T47D (cell line): ENCODE measurements at places on chromosomes 12 and 14.
A peak's percentile ranks its signal among the peaks of the same experiment; 100 is the strongest.

DNA sequence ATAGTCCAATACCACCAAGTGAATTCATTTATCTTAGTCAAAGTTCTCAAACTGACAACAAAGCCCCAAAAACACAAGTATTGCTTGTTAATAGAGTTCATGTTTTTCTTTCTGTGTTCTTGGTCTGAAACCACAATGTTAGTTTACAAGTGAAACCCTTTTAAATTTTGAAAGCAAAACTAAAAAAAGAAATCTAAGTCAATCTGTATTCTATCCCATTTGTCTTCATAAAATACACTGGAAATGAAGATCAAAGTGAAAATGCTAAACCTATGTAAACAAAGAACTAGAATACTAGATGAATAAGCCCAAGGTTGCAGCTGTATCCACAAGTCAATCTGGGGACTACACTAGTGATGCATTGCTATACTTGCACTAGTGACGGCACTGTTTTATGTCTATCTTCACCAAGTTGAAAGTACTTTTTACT is 10.4 kb downstream of the MAP4K5 start:
- no peak for DNase-seq

DNA sequence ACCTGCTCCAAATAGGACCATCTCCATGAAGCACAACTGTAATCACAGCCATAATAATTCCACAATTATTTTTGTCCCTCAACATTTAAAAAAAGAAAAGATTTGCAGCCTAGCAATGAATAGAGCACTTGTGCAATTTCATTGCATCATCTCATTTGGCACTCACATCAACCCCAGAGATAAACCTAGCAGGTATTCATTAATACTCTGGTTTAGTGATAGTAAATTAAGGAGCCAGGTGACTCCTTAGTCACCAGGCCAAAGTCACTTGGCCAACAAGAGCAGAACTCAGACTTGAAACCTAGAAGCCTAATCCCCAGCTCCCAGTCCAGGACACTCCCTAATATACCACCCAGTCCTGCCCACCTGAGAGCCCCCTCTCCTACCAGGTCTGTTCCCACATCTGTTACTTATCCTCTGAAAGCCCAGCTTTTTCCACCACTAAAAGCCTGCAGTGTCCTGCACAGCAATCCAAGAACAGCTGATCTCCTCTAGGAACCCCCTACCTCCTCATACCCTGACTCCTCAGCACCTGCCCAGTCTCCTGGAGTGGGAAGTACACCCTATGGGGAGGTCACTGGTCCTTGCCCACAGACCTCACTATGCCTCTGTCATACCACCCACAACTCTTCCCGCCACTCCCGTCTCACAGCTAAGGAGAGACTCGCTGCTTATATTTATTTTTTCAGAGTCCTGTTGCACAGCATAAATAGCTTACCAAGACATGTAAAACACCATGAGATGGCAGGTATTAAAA is 22.1 kb downstream of the OR10P1 start:
- no peak for DNase-seq

DNA sequence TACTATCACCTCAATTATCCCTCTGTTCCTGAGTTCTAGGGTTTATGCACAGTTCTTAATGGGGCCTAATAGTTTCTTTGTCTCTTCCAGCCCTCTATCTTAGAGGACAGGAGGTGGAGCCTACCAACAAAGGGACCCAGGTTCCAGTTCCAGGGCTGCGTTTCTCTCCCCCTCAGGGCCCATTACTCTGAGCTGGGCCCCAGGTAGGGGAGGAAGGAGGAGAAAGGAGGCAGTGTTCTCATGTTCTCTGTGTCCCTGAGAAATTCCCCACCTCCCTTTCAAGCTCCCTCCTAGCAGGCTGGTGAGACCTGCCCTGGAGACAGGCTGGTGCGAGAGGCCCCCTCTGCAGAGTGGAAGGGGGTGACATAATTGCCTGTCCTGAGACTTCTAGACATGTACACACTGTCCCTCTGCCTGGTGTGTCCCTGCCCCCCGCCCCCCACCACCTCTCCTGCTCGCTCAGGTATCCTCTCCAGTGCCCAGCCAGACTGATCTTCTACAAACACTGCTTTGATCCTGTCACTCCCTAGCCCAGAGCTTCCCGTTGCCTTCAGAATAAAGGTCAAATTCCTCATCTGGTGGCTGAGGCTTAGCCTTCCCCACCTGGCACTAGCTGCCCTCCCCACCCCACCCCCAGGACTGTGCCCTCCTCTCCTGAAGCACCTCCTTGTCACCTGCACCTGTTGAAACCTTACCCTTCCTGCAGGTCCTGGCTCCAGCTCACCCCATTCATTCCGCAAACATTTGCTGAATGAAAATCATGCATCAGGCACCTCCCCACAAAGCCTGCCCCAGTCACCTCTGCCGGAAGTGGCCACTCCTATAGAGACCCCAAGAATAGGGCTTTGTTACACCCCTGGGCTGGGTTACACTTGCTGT is 21.1 kb upstream of the KRT8 start:
- peak; percentile 94 for DNase-seq

- no peak for DNase-seq
These were observed 18.5 kb downstream of the NCOR2 start for GRCh38 chr12:124548854-124549378.

- DNase-seq: no peak
These were observed 43.3 kb upstream of the RASSF3 start for GRCh38 chr12:64566831-64567517.

DNA sequence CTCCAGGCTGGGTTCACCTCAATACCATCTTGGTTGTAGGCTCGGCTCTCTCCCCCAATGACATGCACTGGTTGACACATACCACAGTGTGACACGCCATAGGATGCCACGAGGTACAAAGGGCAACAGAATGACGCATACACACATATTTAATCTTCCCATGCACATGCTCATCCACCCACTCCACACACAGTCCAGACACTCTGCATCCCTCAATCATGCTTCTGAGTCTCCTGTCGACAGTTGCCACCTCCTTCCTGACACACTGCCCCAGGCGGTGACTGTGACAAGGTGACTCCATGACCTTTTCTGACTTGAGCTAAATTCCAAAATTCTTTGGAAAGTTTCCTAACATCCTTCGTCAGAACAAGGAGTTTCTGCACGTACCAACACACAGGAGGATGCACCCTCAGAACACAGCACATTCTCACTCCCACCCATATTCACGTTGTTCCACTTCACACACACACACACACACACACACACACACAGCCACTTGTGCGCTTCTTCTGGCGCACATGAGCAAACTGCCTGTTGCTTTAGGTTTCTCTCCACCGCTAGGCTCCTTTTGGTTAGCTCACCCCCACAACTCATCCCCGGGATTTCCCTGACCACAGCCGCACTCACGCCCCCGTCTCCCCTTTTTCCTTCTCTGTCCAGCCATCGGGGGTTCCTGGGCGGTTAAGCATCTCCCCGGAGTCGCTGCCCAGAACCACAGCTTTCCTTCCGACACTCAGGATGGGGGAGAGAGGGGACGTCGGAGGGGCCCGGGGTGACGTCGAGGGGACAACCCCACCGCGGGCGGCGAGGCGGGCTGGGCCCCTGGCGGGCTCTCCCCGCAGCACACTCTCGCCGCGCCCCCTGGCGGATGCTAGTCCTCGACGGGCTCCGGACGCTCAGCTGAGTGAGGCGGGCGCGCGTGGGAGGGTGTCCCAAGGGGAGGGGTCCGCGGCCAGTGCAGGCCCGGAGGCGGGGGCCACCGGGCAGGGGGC is 536 bp upstream of the WNT1 start:
- peak; percentile 83 for DNase-seq

GRCh38 chr12:53172352-53172751 is 8.2 kb upstream of the ZNF740 start:
- no peak for DNase-seq

- DNase-seq: no peak
These were observed 290.5 kb upstream of the FBXO33 start for GRCh38 chr14:39722547-39723273.

DNA sequence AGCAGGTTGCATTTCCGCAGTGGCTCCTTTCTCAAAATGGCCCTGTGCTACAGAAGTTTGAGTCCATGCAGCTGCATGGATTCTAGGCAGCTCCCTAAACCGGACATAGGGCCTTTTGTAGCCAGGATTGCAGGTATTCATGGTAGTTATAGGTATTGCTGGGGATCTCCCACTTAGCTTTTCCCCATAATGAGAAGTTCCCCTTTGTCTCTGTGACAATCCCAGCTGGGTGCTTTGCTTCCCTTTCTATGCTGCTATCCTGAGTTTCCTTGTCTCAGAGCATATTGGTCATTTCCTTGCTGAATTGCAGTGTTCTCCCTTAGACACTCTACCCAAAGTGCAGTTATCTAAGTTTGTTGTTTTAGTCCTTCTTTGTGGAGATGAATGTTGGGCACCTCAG is 120.9 kb upstream of the MIS18BP1 start:
- DNase-seq: no peak

DNA sequence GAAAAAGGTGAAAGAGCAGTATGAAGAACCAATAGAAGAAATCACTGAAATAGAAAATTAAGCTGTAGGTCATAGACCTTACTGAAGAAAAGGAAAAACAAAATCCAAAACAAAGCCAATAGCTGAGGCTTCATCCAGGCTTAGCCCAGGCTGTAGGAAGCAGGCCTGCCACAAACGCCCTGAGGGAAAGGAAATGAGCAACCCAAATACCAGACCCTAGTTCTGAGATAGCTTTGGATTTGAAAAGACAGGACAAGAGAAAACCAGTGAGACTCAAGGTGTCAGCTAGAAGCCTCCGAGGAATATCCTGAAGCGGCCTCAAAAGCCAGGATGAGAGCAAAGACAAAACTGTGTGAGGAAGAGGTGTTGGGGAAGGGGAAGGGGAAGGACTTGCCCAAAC is 79.2 kb downstream of the FERMT2 start:
- DNase-seq: no peak

DNA sequence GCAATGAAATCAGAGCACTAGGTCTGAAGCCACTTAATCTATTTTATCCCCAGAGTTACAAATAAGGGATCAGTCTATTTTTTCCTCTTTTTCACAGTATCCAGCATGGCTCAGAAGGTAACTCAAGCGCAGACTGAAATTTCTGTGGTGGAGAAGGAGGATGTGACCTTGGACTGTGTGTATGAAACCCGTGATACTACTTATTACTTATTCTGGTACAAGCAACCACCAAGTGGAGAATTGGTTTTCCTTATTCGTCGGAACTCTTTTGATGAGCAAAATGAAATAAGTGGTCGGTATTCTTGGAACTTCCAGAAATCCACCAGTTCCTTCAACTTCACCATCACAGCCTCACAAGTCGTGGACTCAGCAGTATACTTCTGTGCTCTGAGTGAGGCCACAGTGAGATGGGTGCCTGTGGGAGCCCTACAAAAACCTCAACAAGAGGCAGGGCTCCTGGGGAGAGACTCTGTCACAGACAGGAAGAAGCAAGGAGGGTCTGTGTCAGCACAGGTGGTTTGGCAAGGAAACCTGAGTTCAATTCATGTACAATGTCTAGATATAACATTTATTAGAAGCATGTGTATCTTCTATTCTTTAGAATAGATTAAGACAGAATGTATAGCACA is 334.3 kb upstream of the OR4E1 start:
- DNase-seq: no peak

- no peak for DNase-seq
These were observed 23.0 kb upstream of the EIF2B2 start for GRCh38 chr14:74979442-74980397.

DNA sequence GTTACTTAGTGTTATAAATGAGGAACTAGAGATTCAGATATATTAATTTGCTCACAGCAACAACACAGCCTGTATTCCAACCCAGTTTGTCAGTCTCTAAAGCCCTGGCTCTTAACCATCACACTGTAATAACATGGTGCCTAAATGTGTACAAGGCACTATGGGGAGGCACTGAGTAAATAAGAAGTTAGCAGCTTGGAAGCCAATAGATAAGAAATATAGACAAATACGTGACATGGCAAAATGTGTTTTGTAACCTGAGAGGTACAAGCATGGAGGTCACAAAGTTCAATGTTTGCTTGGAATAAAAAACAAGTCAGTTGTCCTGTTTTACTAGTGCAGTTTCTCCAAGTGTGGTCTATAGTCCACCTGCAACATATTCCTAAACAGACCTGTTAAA is 16.3 kb upstream of the SLCO1A2 start:
- DNase-seq: no peak

DNA sequence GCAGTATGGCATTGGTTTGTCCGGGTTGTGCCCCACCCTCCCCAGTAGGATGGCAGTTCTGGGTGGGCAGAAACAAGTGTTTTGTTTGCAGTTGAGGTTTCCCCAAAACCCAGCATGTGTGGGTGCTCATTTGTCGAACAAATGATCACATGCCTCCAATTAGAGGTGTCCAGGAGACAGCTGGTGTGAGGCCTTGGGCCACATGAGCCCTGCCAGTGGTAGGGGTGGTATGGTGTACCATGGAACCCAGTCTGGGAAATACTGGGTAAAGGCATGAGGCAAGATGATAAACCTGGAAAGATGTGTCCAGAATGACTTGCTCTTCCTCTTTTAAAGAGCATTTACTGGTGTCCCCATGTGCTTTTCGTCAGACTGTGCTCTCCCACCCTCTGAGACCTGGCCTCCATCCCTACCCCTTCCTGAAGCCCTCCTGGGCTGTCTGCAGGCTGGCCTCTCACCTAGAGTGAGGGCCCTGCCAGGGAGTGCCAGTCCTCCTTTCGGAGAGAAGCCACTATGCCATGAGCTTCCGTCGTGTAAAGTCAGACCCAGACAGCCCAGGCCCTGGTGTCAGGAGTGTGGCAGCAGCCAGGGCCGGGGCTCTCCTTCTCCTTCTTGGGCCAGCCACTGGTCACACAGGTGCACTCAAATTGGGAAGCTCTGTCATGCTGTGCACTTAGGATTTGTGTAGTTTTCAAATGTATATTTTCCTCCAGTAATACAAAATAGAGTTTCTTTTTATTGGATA is 17.6 kb downstream of the ANKRD9 start:
- DNase-seq: no peak

DNA sequence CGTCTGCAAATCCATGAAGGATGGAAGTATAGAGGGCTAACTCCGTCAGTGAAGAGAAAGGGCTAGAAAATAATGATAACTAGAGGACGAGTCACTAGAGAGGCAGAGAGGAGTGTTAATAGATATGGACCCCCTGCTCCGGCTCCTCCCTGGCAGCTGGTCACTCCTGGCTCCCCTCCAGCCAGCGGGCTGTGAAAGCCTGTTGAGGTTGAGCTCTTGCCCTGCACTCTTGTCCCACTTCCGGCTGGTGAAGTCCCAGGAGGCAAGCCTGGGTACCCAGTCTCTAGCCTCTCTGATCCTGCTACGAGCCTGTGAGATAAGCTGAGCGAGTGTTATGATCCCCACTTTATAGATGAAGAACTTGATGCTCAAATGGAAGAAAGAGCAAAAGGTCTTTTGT is 90.3 kb downstream of the RFX4 start:
- DNase-seq: no peak

DNA sequence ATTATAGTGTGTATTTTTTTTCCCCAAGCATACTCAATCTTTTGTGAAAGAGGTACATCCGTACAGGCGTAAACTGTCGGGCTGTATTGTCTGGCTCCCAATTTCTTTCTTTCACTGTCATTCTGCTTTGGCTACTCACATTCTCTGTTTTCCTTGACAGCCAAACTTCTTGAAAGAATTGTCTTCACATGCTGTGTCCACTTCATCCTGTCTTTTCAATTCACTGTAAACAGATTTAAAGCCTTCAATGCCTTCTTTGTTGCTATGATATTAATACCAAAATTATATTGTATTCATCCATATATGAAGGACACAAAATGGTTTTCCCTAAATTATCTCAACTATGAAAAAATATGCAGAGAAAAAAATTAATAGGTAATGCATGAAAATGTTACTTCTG is 6.0 kb upstream of the ATP23 start:
- DNase-seq: no peak

GRCh38 chr12:30814295-30814655 is 59.5 kb upstream of the CAPRIN2 start:
- DNase-seq: no peak

- DNase-seq: no peak
These were observed 96.9 kb downstream of the STXBP6 start for GRCh38 chr14:24952851-24953666.

GRCh38 chr12:111578276-111578970 is 20.7 kb downstream of the ATXN2 start:
- no peak for DNase-seq
